Cardiac fibroblast (primary cell): ENCODE measurements at places on chromosomes 11 and 22.
A peak's percentile ranks its signal among the peaks of the same experiment; 100 is the strongest.

DNA sequence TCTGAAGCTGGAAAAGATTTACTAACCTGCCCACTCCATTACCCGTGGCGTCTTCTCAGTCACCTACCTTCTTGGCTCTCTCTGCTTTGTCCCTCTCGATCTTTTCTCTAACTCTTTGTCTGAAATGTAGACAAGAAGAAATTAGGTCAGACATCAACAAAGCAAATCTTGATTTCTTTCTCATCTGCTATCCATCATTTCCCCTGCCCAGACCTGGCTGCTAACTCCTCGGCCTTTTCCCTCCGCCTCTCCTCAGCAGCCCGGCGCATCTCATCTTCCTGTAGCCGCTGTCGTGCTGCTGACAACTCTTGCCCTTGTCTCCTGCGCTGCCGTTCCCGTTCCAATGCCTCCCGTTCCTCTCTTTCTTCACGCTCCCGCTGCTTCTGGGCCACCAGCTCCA is 1.2 kb downstream of the UBXN1 start:
- no peak for DNase-seq

- no peak for DNase-seq
Measured at GRCh38 chr11:2775626-2776350, 76.0 kb upstream of the KCNQ1OT1 start.

DNA sequence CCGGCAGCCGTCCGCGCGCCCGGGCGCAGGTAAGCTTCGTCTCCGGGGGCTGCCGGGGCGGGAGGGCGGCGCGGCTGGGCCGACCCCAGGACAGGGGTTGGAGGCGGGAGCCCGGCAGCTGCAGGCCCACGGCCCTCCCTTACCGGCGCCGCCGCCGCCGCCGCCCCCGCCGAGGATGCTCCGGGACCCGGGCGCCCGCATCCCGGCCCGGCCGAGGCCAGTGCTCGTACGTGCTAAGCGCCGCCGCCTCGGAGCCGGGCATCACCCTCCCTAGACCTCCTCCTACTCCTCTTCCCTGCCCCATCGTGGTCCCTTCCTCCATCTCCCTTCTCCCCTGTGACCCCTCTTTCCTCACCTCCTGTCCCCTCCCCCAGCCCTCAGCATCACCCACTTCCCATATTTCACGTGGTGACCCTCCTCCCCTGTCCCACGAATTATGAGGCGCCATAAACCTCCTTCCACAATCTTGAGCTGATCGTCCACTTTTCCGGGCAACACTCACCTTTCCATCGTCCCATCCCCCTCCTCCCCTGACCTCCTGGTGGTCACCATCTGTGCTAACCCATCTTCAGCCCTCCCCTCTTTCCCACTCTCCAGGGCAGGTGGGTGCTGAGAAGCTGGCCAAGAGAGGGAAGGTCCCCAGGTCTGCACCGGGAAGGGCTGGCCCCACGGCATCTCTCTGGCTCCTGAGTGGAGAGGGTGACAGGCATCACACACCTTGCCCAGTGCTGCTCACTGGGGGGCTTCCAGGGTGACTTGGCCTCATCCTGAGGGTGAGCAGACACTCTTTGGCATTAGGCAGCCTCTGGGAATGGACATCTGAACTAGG is 612 bp downstream of the ASPHD2 start:
- DNase-seq = no peak

- DNase-seq = peak; percentile 8
Measured at GRCh38 chr11:8167796-8168195, 1.0 kb downstream of the RIC3 start.

DNA sequence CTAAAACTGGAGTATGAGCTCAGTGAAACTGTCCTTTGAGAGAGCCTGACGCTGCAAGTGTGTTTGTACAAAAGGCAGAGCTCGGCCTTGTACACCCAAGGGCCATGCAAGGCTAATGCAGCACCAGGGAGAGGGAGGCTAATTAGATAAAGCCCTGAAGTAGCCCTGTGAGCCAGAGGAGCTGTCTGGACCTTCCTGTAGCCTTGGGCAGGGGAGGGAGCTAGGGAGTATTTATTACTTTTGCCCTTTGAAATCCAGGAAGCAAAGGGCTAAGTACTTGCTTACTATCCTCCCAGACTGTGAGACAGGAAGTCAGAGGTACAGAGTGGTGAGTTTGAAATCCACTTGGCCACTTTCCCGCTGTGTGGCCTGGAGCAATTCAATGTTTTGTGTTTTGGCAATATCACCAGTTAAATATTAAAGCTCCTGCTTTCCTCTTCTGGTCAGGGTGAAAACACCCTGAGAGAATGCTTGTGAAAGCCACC is 10.2 kb upstream of the LDHA start:
- peak; percentile 94 for DNase-seq

- peak; percentile 24 for DNase-seq
Measured at GRCh38 chr11:34185926-34186841, 80.8 kb downstream of the NAT10 start.

DNA sequence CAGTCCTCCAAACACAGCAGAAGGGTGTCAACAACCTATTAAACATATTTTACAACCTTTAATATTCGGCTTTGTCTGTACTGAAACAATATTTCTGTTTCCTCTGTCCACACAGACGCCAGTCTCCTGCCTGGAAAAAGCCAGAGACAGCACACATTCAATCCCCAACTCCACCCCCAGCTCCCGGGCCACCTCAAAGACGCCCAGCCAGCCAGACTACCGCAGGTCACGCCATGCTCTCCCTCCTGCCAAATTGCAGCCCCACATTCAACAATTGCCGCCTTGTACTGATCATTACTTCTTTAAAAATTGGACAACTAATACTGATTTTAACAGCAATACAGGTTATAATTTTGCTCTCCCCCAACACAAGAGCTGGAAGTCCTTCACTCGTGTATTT is 1.2 kb downstream of the SERGEF start:
- no peak for DNase-seq

DNA sequence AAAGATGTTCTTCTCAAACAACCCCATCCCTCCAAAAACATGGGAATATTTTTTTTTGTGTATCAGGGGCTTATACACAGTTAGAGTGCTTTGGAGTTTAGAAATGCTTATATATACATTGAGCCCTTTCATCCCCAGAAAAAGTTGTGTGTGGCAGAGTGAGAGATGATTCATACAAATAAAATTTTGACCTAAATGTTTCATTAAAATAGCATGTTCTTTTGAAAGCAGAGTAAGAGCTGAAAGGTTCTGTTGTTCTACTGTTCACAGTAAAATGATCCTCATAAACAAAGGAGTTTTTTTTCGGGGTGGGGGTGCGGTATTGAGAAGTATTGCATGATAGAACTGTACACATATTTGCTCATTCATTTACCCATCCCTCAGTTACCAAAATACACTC is 512.4 kb downstream of the DLG2 start:
- DNase-seq = no peak

- peak; percentile 44 for DNase-seq
Measured at GRCh38 chr22:36966851-36967540, 52.3 kb downstream of the TST start.

GRCh38 chr11:11301212-11301611 is 51.8 kb downstream of the CSNK2A3 start:
- no peak for DNase-seq

- DNase-seq = no peak
Measured at GRCh38 chr11:20053572-20053971, 106.7 kb downstream of the DBX1 start.

DNA sequence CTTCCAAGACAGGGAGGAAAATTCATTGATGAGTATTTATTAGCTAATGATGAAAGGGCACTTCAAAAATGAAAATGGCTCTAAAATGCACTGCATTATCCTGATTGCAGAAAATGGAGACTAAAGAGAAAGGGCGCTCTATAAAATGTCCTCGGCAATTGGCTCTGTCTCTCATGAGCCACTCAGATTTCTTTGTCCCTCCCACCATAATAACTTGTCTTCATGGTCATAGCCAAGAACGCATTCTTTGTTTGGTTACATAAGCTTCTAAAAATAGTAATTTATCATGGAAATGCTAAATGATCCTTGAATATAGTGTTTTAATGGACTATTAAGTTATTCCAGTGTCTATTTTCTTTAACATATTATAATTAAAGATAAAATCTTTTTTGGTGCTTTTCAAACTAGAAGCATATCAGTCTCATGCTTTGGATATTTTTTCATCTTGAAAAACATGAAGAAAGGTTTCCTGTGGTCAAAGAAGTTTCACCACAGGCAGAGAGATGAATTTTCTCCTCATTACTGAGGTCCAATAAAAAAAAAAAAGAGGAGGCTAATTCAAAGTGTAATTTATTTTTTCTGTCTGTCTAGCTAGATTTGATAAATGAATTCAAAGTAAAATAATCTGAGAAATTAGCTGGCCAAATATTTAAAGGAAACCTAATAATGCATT is 238.1 kb upstream of the BLID start:
- DNase-seq = peak; percentile 50

- DNase-seq = no peak
Measured at GRCh38 chr11:6402561-6402981, 12.3 kb downstream of the SMPD1 start.

DNA sequence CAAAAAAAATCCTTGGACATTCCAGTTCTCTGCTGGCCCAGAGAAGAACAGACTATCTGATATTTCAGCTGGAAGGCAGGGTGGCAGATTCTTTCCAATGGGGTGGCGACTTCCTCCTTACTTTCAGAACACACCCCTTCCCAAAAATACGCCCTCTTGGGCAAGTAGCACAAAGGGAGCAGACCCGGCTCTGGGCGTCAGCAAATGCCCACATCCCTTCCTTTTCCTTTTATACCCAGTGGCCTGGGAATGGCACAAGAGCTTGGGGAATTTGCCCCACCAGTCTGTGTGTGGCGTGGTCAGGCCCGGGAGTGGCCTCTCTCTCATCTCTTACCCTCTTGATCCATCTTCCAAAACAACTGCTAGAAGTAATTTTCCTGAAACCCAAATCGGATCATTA is 33.0 kb upstream of the NUP160 start:
- DNase-seq = peak; percentile 65

DNA sequence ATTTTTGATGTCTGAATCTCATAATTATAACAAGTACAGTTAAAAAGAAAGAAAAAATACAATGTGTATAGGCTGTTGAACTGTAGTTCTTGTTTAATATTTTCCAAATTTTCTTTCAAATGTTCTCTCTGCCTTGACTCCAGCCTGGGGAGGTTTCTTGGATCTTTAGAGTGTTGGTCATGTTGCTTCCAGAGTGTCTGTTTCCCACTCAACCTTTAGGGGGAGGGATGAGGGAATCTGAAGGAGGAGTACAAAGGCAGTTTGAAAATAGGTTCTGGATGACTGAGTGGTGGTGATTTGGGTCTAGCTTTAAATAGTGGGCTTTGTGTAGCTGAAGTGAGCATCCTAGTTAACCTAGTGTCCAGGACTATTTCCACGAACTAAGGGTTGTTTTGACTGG is 2.0 kb downstream of the CTNND1 start:
- peak; percentile 61 for DNase-seq

DNA sequence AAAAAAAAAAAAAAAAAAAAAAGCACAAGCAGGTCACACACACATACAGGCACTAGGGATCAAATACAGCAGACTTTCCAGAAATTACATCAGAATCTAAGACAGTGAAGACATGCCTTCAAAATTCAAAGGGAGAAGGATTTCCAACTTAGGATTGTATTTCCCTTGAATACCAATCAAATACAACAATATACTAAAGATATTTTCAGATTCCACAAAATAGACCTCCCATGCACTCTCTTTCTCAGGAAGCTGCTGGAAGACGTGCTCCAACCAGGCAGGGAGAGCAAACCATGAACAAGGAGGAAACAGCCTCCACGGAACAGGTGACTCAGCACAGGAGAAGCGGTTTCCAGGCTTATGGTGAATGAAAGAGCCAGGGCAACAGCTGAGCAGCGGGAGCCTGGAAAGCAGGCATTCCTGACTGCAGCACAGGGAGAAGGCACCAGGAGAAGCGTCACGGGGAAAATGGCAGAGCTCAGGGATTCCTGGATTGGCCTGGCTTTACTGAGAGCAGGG is 32.0 kb downstream of the TMEM184B start:
- DNase-seq = peak; percentile 89

- DNase-seq = no peak
Measured at GRCh38 chr11:25890626-25891260, 441.2 kb upstream of the ANO3 start.

DNA sequence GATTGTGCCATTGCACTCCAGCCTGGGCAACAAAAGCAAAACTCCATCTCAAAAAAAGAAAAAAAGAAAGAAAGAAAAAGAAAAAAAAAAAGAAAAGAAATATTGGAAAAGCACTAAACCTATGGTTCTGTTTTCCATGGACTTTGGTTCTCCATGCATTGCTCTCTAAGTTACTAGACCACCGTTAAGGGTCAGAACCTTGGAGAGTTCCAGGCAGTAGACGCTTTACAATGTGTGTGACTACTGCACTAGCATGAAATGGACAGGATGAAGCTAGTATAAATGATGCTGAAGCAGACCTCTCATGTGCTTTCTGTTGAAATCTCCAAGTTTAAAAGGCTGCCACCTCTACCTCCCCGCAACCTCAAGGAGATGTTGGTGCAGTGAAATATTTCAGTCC is 63.5 kb downstream of the SIK2 start:
- peak; percentile 53 for DNase-seq

- peak; percentile 66 for DNase-seq
Measured at GRCh38 chr11:67384851-67385366, 6.9 kb upstream of the RAD9A start.

DNA sequence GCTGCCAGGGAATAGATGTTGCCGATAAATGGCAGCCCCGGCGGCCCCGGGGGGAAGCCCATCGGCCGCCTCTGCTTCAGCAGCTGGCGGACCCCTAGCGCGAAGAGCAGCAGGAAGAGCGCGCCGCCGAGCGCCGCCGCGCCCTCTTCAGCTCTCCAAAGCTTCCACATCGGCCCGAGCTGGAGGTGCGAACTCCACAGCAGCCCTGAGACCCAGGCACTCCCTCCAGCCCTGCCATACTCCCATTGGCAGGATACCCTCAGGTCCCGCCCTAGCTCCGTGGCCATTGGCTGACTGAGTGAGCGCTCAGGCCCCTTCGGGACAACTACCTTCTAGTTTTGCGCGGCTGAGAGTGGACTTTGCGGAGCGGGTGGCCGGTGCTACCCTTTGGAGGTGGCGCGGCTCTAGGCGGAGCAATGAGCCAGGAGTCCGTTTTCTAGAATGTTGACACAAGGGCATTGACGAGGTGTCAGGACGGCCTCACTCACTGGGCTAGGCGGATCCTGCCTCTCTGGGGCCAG is at the start of gene CYP2R1:
Gene CYP2R1, minus strand, starts transcription at position 196 of the 521 bp plus-strand sequence. Its CDS starts 26 bp downstream, at position 170.
- peak; percentile 98 for DNase-seq

GRCh38 chr11:59542142-59542810 is 30.9 kb downstream of the OR4D9 start:
- no peak for DNase-seq
